NCI-H1436 (cell line): ENCODE measurements at places on chromosomes 7 and 10.

GRCh38 chr10:103936022-103936421 is 18.0 kb upstream of the STN1 start:
- no peak for DNase-seq

DNA sequence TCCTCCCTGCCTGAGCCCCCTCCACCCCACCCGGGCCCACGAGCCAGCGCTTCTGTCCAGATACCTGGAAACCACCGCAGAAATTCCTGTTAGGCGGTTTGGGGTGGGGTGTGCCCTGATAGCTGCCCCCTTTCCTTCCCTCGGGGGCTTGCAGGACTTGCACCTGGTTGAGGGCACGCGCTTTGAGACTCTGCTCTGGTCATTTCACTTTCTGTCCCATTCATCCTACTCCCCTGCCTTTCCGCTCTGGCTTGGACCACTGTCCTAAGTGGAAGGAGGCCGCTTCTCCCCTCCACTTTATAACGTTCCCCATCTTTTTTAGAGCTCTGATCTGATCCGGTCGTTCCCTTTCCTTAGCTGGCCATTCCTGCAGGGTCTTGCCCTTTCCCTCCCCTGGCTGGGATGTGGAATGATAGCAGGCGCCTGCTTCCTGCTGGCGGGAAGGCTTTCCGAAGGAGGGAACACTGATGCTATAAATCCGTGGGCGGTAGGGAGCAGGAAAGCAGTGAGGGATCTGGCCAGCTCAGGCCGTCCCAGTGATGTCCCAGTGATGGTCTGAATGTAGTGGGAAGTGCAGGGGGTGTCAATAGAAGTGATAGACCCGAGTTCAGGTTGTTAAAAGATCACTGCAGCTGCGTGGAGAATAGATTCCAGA is 852 bp upstream of the PRKAR1B start:
- DNase-seq: no peak

GRCh38 chr10:17624996-17625395 is 7.8 kb upstream of the HACD1 start:
- no peak for DNase-seq

GRCh38 chr10:101686133-101686925 is 8.6 kb downstream of the FBXW4 start:
- no peak for DNase-seq

GRCh38 chr10:4073912-4074311 is 288.9 kb upstream of the KLF6 start:
- no peak for DNase-seq

GRCh38 chr10:132329565-132330485 is 2.2 kb upstream of the LRRC27 start:
- no peak for DNase-seq

DNA sequence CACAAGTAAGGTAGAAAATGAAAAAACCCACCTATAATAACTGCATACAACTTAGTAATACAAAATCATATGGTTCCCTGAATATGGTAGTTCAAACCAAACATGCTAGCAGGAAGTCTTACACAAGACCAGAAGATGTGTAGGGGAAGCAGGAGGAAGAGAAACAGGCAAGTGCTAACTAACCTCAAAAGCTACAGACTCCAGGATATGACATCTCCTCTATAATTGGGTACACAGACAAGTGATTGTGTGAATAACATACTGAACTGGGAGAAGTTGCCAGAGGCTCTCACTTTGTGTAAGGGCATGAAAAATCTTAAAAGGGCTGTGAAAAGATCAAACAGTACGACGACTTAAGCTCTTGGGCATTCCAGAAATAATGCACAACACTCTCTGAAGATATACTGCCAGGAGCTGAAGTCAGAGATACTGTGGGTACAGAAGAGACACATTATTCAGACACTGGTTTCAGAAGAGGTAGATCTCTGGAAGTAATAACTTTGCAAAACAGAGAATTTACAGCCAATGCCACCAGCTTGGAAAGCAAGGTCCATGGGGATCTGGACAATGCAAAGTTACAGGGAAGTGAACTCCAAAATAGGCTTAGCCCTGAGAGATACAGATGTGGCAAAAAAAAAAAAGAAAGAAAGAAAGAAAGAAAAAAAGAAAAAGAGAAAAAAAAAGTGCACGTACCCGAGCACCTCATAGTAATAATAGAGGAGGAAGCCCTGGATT is 767.2 kb downstream of the TNS3 start:
- no peak for DNase-seq
